ENCODE measurements at places on chromosomes 2 and 18. TPM values are rescaled to one million over a fixed set of nuclear protein-coding genes. Genes with fewer than 3 reads are reported as not detected.

DNA sequence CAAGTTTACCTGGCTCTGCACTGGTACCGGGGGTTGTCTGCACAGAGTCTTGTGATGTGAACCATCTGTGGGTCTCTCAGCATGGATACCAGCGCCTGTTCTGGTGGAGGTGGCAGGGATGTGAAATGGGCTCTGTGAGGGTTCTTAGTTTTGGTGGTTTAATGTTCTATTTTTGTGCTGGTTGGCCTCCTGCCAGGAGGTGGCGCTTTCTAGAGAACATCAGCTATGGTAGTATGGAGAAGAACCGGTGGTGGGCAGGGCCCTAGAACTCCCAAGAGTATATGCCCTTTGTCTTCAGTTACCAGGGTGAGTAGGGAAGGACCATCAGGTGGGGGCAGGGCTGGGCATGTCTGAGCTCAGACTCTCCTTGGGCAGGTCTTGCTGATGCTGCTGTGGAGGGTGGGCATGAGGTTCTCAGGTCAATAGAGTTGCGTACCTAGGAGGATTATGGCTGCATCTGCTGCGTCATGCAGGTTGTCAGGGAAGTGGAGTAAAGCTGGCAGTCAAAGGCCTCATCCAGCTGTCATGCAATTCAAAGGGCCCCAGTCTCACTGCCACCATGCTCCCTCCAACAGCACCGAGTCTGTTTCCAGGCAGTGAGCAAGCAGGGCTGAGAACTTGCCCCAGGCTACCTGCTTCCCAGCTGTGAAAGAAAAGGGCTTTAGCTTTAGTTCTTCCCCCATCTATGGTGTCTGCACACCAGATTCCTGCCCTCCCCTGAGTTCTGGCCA lies 278.0 kb downstream of the METTL4 start:
- no peak for DNase-seq

DNA sequence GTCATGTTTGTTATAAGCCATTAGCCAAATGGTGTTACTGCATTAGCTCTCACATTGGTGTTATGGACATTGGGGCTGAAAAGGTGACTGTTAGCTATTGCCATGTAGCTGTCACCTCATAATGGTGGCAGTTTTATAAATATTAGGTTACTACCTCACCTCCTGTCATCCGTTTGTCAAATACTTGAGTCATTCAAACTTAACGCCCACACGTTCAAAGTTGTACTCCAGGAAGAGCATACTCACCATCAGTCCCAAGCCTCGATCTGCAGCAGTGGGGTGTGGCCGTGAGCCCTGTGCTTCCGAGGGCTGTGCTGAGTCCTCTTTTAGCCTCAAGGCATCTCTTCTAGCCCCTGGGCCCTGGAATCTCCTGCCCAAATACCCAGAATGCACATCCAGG lies 87.3 kb downstream of the PDK1 start:
- no peak for DNase-seq

GRCh38 chr2:3257166-3257565 lies 120.5 kb downstream of the EIPR1 start:
- DNase-seq = no peak

IHH gene
- total RNA-seq = not detected

- DNase-seq = no peak
Observed at GRCh38 chr2:64966017-64966416, 23.2 kb upstream of the SLC1A4 start.

LIPT1 gene
- total RNA-seq = 12.4 TPM

- DNase-seq = peak; percentile 76
Observed at GRCh38 chr18:24138789-24139616, at the start of gene CABYR. TSS of gene CABYR (plus strand) at chr18:24139062. CDS start at chr18:24143115, 4,053 bp downstream.

AQP4 gene
- total RNA-seq = not detected

GRCh38 chr2:99201959-99202678 lies 21.1 kb downstream of the MRPL30 start:
- DNase-seq = no peak

LCT gene
- total RNA-seq = 0.26 TPM

DNA sequence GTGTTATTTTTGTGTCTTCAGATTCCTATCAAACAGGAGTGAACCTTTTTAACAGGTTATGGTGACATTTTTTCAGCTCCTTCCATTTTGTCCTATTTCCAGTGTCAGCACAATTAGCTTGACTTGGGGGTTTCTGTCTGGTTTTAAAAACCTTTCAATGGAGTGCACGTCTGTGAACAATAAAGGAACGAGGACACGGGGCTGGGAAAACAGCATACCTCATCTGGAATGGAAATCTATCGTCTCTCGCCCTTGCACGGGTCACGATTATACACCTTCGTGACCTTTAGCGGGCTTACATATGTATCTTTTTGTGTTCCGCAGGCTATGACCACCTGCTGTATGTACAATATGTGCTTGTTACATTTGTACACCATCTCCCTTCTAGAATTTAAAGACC lies 2.3 kb upstream of the ZNF532 start:
- no peak for DNase-seq

GRCh38 chr2:30147196-30147714 lies 448 bp downstream of the YPEL5 start:
- no peak for DNase-seq

GRCh38 chr2:169718930-169719504 lies 14.6 kb upstream of the KLHL23 start:
- DNase-seq = no peak

Measured in T-cell (primary cell).